ENCODE measurements at places on chromosomes 2 and 18.

GRCh38 chr18:62485684-62486083, 37.1 kb upstream of the ZCCHC2 start:
- DNase-seq: no peak

- no peak for DNase-seq
Observed at GRCh38 chr2:202883987-202884675, 12.6 kb upstream of the ICA1L start.

DNA sequence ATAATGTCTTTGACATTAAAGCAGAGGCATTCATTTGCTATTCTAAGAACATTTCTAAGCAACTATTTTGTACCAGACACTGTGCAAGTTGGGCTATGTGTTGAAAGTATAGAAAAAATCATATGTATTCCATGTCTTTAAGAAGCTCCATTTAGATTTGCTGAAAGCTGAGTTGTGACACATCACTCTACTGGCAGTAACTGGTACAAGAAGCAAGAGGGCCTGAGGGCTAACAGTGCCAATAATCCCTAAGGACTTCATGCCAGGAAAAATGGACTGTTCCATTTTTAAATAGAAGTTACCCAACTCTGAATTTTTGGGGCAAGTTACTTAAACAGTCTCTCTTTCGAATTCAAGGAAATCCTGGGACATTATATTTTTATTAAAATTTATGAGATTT, 178.7 kb downstream of the SRBD1 start:
- DNase-seq: no peak

DNA sequence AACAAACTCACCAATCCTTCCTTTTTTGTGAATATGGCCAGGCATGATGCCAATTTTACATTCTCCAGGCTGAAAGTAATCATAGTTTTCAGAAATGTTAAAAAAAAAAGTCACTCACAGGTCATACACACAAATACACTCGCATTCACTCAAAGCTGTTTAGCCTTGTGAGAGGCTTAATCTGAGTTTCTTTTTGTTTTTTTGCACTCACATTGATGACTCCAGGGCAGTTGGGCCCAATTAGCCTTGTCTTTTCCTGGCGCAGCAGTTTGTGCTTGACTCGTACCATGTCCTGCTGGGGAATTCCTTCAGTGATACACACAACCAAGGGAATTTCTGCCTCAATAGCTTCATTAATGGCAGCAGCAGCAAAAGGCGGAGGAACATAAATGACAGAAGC, 18.0 kb downstream of the SUCLG1 start:
- no peak for DNase-seq

GRCh38 chr2:238912228-238912915, 64.5 kb downstream of the TWIST2 start:
- DNase-seq: no peak

GRCh38 chr18:69951182-69951581, 3.5 kb upstream of the CD226 start:
- no peak for DNase-seq

DNA sequence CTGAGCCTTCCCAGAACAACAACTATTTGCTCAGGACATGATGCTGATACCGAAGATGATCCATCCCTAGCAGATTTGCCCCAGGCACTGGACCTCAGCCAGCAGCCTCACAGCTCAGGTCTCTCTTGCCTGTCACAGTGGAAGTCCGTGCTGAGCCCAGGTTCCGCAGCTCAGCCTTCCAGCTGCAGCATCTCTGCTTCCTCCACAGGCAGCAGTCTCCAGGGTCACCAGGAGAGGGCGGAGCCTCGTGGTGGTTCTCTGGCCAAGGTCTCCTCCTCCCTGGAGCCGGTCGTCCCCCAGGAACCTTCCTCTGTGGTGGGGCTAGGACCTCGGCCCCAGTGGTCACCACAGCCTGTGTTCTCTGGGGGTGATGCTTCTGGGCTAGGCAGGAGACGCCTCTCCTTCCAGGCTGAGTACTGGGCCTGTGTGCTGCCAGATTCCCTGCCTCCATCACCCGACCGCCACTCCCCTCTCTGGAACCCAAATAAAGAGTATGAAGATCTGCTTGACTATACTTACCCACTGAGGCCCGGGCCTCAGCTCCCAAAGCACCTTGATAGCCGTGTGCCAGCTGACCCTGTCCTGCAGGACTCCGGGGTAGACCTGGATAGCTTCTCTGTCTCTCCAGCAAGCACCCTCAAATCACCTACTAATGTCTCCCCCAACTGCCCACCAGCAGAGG, 15.4 kb downstream of the CEP68 start:
- DNase-seq: no peak

DNA sequence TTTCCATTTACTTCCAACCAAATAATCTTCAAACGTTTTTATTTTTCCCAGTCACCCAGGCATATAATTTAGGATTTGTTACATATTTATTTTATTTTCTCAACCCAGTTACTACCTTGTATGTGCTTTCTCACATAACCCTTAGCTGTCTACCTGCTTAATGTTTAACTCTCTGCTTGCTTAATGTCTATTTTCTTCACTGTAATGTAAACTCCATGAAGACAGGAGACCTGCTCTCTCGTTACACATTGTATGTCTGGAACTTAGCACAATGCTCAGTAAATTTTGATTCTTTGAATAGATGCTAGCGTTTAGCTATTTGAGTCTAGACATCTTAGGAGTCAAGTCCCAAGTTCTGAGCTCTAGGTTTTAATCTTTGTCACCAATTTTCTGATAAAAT, 70.2 kb downstream of the RBBP8 start:
- no peak for DNase-seq

GRCh38 chr2:66897181-66897580, 462.3 kb downstream of the MEIS1 start:
- DNase-seq: no peak

DNA sequence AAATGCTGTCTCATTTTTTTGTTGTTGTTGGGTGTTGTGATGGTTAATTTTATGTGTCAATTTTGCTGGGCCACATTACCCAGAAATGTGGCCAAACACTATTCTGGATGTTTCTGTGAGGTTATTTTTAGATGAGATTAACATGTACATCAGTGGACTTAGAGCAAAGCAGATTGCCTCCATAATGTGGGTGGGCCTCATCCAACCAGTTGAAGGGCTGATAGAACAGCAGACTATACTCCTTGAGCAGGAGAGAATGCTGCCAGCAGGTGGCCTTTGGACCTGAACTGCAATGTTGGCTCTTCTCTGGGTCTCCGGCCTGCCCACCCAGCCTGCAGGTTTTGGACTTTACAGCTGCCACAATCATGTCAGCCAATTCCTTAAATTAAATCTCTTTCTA, 169.0 kb downstream of the FTCDNL1 start:
- DNase-seq: no peak

GRCh38 chr2:88608184-88608583, 19.1 kb downstream of the EIF2AK3 start:
- no peak for DNase-seq

DNA sequence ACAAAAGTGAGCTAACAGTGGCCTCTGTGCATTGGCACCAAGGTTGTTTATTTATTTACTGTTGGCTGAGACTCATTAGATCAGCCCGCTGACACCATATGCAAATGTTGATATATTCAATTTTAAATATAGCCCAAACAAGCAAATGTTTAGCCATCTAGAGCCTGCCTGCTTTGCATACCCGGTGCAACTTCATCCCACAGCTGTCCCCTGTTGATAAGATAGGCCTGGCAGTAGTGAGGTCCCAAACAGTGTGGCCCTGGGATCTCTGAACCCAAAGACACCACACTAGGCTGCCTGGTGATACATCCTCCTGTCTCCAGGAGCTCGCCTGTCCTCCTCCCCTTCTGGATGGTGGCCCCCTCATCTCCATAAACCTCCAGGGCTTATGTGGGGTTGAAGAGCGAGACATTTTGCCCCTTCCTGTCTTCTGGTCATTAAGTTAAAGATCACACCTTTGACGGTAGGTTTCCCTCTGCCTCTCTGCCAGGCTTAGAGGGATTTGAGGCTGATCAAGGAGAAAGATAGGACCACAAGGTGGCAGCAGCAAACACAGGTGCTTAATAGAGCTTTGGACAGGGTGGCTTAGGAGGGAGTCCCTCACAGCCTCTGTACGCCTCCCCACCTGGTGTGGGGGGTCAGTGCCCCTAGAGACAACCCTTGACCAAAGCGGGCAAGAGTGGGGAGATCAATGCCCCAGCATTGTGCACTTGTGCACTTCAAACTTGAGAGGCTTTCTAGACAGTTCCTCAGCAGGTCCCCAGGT, 23.7 kb upstream of the MYO5B start:
- DNase-seq: peak; percentile 49

DNA sequence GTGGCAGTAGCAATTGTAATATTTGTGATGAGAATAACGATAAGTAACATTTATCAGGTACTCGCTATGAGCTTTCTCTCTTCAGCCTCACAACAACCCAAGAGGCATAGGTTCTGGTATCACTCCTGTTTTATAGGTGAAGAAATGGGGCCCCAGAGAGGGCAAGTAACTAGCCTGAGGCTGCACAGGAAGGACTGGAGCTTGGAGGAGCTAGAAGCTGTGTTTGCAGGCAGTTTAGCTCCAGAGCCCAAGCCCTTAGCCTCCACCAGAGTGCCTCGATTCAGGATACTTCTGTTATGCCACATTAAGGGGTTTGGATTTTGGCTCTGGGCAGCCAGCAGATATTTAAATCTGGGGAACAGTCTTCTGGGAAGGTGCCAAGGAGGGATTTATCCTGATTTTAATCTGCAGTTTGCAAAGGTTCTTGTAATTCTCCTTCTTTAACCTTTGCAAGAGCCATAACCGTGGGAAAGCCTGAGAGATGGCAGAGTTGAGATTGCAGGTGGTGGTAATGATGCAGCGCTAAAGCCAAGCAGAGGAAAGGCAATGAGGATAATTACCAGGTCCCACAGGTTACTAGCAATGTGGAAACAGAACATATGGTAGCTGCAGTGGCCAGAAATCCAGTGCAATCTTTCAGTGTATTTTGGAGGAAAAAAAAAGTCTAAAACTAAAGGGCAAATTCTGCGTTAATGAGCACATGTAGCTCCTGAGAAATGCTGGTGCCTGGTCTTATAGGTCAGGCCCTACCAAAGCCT, 9.1 kb downstream of the MOCOS start:
- DNase-seq: no peak

GRCh38 chr18:3624935-3625741, 175.2 kb downstream of the TGIF1 start:
- no peak for DNase-seq

DNA sequence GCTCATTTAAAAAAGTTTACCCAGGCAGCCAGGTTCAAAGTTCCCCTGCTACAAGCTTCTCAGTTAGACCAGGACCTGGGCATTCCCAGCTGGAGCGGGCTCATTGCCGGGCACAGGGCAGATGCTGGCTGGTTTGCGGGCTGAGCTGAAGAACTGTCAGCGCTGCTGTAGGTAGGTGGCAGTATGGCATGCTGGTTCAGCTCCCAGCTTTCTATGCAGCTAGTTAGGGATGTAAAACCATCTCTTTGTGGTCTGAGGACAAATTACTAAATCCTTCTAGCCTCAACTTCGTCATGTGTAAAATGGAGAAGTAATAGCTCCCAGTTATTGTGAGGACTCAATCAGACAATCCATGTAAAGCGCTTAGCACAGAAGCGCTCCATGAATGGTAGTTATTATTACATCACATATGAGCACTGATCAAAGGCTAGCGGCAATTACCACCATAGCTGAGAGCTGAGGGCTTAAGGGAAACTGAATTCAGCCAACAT, 2.4 kb upstream of the LDLRAD4 start:
- DNase-seq: peak; percentile 25

DNA sequence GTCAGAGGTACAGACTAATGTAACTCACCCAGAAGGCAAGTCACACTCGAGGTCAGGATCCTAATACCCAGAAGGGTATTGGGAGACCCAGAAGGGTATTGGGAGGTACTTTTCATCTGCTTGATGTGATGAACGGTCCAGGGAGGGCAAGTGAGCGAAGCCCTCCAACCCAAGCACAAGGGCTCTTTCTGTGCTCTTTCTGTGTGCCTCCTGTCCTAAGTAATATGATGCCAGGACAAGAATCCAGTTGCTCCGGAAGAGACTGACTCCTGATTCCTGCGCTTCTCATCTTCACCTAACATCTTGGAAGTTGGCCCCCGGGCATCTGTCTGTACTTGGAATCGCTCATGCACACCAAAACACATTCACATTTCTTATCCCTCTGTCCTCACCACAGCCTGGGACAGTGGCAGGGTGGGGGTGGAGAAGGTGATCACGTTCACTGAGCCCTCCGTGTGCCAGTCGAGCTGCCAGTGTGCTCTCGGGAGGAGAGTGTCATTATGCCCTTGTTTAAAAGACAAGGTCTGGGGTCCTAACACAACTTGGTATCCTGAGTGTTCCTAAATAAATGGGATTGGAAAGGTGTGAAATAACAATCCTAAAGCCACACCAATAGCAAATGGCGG, 17.1 kb downstream of the GYPC start:
- DNase-seq: no peak

GRCh38 chr2:138187221-138187620, 222.9 kb downstream of the HNMT start:
- DNase-seq: no peak

DNA sequence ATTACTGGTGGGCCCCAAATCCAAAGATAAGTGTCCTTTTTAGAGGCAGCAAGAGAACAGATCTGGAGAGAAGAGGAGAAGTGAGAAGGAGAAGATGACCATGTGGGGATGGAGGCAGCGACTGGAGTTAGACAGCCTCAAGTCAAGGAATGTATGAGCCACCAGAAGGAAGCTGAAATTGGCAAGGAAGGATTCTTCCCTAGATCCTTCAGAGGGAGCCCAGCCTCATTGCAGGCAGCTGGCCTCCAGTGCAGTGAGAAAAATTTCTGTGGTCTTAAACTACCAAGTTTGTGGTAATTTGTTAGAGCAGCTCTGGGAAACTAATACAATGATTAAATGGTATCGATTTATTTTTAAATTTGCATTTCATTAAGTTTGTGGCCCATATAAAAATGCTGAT, 167.9 kb downstream of the NCKAP5 start:
- no peak for DNase-seq

DNA sequence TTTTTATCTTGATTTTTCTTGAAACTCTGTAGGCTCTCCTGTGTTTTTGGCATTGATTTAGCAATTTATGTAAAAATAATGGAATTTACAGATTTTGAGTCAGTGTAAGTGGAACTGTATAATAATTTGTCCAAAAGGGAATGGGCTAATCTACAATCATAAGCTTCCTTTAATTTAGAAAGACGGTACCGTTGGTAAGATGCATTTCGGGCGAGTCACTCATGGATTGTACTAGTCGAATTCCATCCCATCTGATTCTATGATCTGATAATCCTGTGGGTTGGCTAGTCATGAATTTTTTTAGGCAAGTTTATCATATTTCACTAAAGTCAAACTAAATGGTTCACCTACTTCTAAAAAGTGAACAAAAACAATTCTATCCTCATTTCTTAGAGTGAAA, 133.4 kb downstream of the ZNF407 start:
- no peak for DNase-seq

GRCh38 chr2:7974936-7975335, 706.9 kb upstream of the ID2 start:
- DNase-seq: no peak

GRCh38 chr2:165251366-165251765, 12.2 kb downstream of the SCN2A start:
- DNase-seq: no peak

DNA sequence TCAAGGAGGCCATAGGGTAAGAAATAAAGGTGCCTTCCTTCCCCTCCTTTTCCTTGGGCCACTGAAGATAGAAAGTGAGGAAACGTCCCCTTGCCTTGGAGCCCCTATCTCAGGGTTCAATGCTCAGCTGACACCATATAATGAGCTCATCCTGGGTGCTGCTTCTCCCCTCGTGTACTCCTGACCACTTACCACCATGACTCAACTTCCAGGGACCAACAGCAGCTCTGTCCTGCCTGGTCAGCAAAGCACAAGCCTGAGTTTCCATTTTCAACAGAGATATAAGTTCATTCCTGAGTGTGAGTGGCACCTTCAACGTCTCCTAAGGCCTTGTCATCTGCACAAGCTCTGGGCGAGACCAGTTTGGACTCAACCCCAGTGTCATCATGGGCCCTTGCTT, 151.2 kb downstream of the CAPN13 start:
- no peak for DNase-seq
